ENCODE measurements at places on chromosomes 7 and 10.

GRCh38 chr7:21318916-21319270 is 109.0 kb upstream of the SP4 start:
- no peak for DNase-seq

DNA sequence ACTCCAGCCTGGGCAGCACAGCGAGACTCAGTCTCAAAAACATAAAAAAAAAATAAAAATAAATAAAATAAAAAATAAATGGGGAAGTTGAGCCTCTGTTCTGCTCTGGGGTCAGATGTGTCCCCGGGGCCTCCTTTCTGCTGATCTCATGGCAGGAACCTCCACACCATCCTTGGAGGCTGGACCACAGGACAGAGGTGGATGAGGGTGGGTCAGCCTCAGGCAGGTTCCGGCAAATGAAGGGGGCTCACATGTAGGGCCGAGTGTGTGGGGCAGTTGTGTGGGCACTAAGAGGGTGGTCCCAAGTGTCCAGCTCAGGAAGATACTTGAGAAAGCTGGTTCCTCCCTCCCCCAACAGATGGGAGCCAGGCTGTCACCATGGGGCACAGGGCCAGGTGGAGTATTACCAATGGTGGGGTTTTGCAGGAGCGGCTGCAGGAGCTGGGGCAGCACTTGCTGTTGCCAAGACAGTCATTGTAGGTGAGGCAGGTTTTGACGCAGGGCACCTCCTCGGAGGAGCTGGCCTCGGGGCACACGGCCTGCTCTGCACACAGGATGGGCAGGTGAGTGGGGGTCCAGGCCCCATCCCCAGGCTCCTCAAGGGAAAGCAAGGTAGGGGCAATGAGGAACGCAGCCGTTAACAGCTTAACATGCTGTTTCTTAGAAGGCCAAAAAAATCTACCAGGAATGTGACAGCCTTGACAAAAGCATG is 13.9 kb upstream of the TBRG4 start:
- DNase-seq: no peak

DNA sequence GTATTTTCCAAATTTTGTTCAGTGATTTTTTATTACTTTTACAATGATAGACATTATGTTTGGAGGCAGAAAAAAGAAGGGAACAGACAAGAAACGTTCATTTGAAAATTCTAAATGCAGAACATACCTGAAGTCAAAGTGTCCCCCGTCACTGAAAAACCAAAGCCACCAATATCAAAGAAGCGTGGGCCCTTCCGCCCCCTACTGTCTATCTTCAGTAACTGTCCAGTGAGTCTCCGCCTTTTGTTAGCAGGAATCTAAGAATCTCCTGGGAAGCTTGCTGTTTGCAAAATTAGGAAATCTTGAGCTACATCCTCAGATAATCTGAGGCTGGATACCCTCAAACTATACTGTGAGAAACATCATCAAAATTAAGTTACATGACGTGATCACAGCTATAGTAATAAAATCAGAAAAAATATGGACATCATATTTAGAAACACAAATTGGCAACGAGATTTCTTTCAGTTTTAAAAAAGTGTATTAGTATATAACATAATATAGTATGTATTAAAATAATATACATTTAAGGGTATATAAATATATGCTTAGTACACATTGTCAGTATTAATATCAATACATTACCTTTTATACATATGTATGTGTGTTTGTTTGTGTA is 169.3 kb upstream of the AKR1E2 start:
- peak; percentile 42 for DNase-seq

DNA sequence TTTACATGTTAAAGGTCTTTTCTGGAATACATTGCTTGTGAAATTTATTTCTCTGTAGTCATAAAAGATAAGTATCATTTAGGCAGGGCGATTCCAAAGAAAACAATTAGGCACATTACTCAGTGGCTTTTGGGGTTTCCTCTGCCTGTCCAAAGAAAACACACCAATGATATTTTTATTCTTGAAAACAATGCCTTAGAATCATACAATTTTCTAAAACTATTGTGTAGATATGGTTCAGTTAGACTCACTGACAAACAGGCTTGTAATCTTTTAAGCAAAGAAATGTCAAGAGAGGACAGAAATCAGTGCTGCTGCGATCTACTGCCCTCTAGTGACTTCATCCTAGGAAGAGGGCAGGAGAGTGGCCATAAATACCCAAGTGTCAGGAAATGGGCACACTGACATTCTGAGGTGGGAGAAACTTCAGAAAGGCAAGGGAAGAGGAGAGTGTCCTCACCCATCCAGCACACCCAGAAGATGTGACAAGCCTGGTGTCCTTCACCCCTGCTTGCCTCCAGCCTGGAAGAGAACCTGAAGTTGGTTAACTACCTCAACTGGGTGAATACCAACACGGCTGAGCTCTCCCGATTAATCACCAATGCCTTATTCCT is 120.5 kb downstream of the GALNT11 start:
- DNase-seq: no peak

DNA sequence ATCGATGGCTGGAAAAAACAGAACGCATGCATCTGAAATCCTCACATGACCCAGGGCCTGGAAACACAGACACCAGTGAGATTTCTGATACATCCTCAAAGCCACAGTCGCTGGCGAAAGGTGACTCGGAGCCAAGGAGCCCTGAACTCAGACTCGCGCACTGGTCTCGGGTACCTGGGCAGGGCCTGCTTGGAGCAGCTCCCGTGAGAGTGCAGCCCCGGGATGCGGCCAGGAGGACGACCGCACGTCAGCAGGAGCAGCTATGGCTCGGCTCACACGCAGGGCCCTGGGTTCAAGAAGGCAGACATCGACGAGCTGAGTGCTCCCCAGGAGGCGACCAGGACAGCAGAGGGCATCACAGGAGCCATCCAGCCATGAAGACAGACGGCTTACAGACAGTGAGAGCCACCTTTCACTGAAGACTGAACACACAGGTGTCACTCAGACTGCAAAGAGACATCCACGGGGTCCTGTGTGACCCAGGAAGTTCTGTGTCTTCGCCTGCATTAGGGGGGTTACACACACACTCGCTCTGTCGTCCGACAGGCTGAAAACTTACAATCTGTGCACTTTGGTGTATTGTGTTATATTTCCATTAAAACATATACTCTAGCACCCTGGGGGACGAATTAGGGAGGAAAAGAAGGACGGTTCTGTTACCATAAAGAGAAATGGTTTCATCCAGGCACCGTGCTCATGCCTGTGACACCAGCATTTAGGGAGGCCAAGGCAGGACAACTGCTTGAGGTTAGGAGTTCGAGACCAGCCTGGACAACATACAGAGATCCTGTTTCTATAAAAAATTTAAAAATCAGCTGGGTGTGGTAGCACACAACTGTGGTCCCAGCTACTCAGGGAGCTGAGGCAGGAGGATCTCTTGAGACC is 227.7 kb downstream of the MAD1L1 start:
- peak; percentile 13 for DNase-seq

All from activated T-cell treated with anti-CD3 and anti-CD28 coated beads, Interleukin-2, amount 50 U/mL, for 1 hour (primary cell).